Right lobe of liver (tissue), 6 donors: ENCODE measurements at places on chromosomes 3 and 15. TPM values are rescaled to one million over a fixed set of nuclear protein-coding genes. Genes with fewer than 3 reads are reported as not detected.

- DNase-seq, result no peak
- no peak overlapping the region for H3K27ac ChIP-seq
- no peaks in the 10 kb centered on the region for H3K27me3 ChIP-seq
- no peak overlapping the region for H3K4me3 ChIP-seq
These were observed 12.1 kb downstream of the PRKCD start for GRCh38 chr3:53173107-53173506.

- no peaks in the 10 kb centered on the region for H3K4me1 ChIP-seq
- no peak overlapping the region for H3K4me3 ChIP-seq
- no peaks in the 10 kb centered on the region for H3K36me3 ChIP-seq
- H3K27me3 ChIP-seq, result no peaks in the 10 kb centered on the region
- no peak overlapping the region for H3K27ac ChIP-seq
These were observed 413.3 kb upstream of the ONECUT1 start for GRCh38 chr15:53203454-53203853.

GRCh38 chr15:88334436-88334835, 77.9 kb upstream of the NTRK3 start:
- H3K36me3 ChIP-seq, result no peaks in the 10 kb centered on the region
- H3K27me3 ChIP-seq, result no peaks in the 10 kb centered on the region
- no peak overlapping the region for H3K27ac ChIP-seq
- DNase-seq, result no peak

DNA sequence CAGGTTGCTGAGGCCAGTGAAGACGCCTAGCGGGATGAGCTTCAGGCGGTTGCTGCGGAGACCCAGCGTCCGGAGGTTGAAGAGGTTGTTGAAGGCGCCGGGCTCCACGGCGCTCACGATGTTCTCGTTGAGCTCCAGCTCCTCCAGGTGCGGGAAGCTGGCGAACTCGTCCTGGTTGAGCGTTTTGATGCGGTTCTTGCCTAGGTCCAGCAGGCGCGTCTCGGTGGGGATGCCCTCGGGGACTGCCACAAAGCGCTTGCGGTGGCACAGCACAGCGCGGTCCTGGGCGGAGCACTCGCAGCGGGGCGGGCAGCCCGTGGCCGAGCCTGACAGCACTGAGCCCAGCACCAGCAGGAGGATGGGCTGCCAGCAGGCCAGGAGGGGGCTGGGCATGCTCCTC, 17.2 kb downstream of the LINGO1 start:
- H3K27ac ChIP-seq, result no peak overlapping the region
- H3K4me1 ChIP-seq, result no peaks in the 10 kb centered on the region
- H3K36me3 ChIP-seq, result no peaks in the 10 kb centered on the region
- DNase-seq, result no peak

DNA sequence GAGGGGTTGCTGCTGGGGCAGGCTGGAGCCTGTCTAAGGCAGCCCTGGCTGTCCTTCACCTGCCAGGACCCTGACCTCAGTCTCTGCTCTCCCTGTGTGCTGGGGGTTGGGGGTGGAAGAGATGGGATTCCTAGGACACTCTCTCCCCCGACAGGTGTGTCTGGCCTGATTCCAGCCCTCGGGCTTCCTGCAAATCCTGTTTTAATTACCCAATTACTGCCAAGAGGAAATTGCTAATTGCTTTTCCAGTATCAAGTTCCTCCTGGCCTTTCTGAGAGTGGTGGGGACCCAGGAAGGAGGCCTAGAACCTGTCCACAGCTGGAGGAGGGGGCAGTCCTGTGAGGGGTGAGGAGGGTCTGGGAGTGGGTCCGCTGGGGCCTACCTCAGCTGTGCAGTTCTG, 15.8 kb downstream of the PLXNA1 start:
- DNase-seq, result no peak
- no peaks in the 10 kb centered on the region for H3K27me3 ChIP-seq
- no peak overlapping the region for H3K4me3 ChIP-seq

- H3K27me3 ChIP-seq, result no peaks in the 10 kb centered on the region
- no peaks in the 10 kb centered on the region for H3K4me1 ChIP-seq
- H3K4me3 ChIP-seq, result no peak overlapping the region
- DNase-seq, result no peak
These were observed 98.1 kb upstream of the SNRPN start for GRCh38 chr15:24856397-24857390.

The OR5K2 gene
- total RNA-seq, result not detected

The TRPM1 gene
- total RNA-seq, result not detected

GRCh38 chr15:23565395-23566070, at the start of gene MKRN3:
Gene MKRN3 (plus strand): TSS chr15:23565674. CDS start chr15:23565783, 109 bp downstream.
- H3K4me1 ChIP-seq, result no peaks in the 10 kb centered on the region
- no peak for DNase-seq
- no peak within 1 kb of the TSS for H3K27ac ChIP-seq
- H3K27me3 ChIP-seq, result no peaks in the 10 kb centered on the region
- no peak within 1 kb of the TSS for H3K4me3 ChIP-seq

DNA sequence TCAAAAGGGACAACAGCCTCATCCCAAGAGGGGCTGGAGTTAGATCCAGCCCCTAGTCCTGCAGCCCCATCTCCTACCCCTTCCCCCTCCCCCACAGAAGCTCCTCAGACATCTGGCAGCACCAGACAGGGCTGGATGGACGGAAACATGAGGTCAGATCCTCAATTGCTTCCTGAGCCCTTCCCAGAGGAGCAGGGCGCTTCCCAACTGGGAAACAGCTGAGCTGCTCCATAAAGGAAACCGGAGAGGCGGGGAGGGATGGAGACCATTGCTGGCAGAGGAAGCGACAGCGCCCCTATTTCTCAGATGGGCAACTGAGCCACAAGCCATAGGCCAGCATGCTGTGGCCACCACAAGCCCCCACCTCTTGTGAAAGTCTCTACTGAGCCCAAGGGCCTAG, 18.3 kb upstream of the CYP11A1 start:
- no peaks in the 10 kb centered on the region for H3K36me3 ChIP-seq
- no peaks in the 10 kb centered on the region for H3K4me1 ChIP-seq
- no peak for DNase-seq
- H3K27ac ChIP-seq, result no peak overlapping the region
- H3K4me3 ChIP-seq, result no peak overlapping the region
- no peaks in the 10 kb centered on the region for H3K27me3 ChIP-seq
